Stomach (tissue), 19 donors: ENCODE measurements at places on chromosomes 3 and 15. TPM values are rescaled to one million over a fixed set of nuclear protein-coding genes. Genes with fewer than 3 reads are reported as not detected.

Gene ZNF774
- polyA plus RNA-seq = 1.2 TPM

Gene IQCF5
- not detected for polyA plus RNA-seq

Gene GPR62
- not detected for polyA plus RNA-seq

Gene PP2D1
- not detected for polyA plus RNA-seq
